ENCODE measurements at places on chromosomes 1 and 21.
A peak's percentile ranks its signal among the peaks of the same experiment; 100 is the strongest.

GRCh38 chr1:7405844-7406500 lies 365.1 kb upstream of the VAMP3 start:
- DNase-seq = no peak

DNA sequence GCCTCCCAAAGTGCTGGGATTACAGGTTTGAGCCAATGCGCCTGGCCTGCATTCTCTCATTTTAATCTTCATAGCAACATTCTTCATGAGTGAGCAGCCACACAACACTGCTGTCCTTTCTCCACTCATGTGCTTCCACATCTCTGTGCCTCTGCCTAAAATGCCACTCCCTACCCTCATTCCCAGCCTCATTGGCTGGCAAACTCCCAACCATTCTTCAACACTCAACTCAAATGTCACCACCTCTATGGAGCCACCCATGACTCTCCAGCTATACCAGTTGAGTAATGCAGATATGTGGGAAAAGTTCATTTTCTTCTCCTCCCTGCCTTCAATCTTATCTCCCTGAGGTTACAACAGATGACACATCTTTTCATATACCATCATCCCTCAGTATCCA lies 53.9 kb upstream of the ZC3H12A start:
- no peak for DNase-seq

- DNase-seq = peak; percentile 62
Observed at GRCh38 chr1:11784993-11785769, 20.6 kb downstream of the MTHFR start.

DNA sequence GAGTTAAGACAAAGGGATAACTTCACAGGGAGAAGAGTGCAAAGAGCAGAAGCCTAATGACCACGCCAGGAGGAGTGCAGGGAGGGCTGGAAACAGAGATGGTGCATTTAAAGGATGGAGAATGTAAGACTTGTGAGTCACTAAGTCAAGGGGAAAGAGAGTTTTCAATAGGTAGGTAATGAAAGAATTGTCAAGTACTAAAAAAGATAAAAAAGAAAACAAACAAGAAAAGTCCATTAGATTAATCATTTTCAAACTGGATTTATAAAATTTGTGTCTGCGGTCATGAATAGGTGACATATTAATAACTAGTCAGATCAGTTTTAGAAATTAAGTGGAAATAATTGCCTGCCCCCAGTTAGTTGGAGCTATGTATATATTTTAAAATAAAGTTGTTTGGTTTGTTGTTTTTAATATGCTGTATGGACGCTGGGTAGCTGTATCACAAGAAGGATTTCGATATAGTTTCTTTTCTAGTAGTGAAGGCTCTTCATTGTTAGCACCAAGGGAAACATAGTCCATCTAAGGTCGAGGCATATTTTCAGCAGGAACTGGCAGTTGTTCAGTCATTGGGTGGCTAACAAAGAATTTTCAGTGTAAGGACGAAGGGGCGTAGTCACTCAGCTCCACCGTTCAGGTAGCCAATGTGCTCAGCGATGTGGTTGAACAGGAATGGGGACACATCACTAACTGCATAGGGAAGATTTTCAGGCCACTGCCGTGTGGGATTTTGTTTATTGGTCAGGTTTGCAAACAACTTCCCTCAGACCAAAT lies 203.0 kb downstream of the TGFB2 start:
- DNase-seq = no peak

All from hematopoietic multipotent progenitor cell treated with erythropoietin and hydrocortisone succinate and interleukin-3 and kit ligand, for 6 days (in vitro differentiated cells).